ENCODE measurements at places on chromosomes 3 and 15.

- DNase-seq = no peak
These were observed 139.4 kb upstream of the NUDT16 start for GRCh38 chr3:131242201-131242600.

- DNase-seq = no peak
These were observed 442 bp downstream of the QTRT2 start for GRCh38 chr3:114057011-114057347.

DNA sequence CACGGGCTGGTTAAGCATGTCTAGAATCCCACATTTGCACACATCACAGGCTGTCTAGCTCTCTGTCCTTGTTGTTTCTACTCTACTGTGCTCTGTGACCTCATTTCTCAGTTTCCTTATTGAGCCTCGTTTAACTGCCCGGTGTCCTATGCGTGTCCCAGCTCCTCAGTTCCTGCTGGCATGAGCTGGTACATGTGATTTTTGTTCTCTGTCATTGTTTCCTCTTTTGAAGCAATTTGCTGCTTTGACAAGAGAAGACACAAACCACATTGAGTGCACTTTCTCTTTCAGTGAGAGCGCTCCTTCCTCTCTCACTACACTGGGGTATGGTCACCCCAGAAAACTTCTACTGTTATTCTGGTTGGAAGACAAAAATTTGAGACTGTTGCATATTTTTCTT lies 563.5 kb downstream of the PDCD6IP start:
- no peak for DNase-seq

DNA sequence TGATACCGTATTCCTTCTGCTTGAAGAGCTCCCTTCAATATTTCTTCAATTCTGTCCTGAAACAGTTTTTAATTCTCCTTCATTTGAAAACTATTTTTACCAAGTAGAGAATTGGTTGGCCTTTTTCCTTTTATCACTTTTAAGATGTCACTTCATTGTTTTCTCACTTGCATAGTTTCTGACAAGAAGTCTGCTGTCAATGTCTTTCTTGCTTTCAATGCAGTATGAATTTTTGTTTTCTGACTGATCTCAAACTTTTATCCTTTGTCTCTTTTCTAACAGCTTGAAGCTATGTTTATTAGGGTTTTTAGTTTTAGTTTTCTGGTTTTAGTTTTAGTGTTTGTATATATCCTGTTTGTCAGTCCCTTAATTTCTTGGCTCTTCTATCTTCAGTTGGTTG lies 364.8 kb upstream of the TPRG1 start:
- DNase-seq = peak; percentile 43
